ENCODE measurements at places on chromosomes 6 and 20.

- DNase-seq, result peak; percentile 72
These were observed 17.1 kb downstream of the OR2B2 start for GRCh38 chr6:27894839-27895762.

- DNase-seq, result no peak
These were observed 52.0 kb downstream of the PRDM1 start for GRCh38 chr6:106138151-106138550.

GRCh38 chr6:14305131-14305530 lies 187.6 kb downstream of the CD83 start:
- no peak for DNase-seq

GRCh38 chr6:11889572-11889971 lies 111.0 kb upstream of the ADTRP start:
- no peak for DNase-seq

DNA sequence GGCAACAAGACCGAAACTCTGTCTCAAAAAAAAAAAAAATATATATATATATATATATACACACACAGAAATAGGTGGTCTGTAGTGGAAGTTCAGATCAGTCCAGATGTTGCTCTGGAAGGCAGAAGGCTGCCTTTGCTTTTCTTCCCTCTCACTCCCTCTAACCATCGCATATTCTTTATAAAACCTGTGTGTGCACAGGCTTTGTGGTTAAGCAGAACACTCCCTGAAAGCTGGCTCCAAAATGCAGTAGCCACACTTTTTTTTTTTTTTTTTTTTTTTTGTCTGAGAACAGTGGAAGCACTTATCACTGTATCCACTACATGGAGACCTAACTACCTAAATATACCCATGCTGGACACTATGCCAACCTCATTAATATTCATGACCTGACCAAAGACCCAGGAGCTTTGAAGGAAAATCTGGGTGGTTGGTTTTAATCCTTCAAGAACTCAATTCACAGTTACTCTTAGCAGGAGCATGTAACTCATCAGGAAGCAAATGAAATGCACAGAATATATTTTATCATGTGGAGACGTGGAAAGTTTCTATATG lies 20.0 kb upstream of the GFOD1 start:
- no peak for DNase-seq

DNA sequence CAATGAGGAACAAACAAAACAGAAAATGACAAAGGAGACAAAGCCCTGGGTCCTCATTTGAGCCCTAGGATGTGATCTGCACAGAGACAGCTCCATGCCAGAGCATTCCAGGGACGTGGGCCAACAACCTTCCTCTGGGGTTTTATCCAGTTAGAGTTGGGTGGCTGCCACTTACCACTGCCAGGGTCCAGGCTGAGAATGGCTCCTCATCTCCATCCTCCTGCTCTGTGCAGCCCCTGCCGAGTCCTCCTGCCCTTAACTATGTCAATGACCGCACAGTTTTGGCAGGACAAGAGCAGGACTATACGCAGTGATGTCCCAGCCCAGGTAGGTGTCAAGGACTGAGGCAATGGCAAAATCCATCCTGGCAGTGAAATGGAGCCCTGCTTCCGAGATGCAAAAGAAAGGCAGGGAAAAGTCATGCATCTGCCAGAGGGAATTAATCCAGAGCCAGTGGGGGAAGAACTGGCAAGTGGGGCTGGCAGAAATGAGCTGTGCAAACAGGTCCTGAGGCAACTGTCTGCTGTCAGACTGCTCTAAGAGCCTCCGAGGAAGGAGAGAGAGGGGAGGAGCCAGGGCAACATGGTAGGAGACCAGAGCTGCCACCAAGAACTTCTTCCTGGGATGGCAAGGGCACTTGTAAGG lies 449.4 kb downstream of the PTPRT start:
- DNase-seq, result no peak

GRCh38 chr20:11231742-11232648 lies 558.2 kb upstream of the JAG1 start:
- DNase-seq, result no peak

GRCh38 chr6:12165722-12166280 lies 124.4 kb upstream of the EDN1 start:
- no peak for DNase-seq

- no peak for DNase-seq
These were observed 125.3 kb upstream of the PLCB4 start for GRCh38 chr20:8943631-8944030.

GRCh38 chr6:28969129-28969528 lies 36.0 kb downstream of the ZNF311 start:
- no peak for DNase-seq

DNA sequence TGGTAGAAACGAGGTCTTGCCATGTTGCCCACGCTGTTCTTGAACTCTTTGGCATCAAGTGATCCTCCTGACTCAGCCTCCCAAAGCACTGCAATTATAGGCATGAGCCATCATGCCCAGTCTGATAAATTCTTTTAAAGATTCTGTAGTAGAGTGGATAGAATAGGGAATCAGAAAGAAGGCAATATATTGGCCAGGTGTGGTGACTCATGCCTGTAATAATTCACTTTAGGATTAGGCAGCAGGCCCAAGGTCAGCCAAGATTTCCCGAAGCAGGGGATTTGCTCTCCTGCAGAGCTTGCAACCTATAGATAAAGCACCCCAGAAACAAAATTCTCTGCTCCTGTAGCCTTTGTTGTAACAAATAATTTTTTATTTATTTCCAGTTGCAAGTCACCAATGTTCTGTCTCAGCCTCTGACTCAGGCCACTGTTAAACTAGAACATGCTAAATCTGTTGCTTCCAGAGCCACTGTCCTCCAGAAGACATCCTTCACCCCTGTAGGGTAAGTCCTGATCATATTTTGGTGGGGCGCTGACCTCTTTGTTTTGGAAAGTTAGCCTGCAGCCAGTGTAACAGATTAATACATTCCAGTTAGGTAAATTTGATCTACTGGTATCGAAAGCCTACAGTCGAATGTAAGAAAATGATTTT lies 30.4 kb upstream of the MROH8 start:
- no peak for DNase-seq

GRCh38 chr20:13022401-13023155 lies 13.8 kb downstream of the SPTLC3 start:
- peak; percentile 36 for DNase-seq

GRCh38 chr6:42038811-42039408 lies 11.4 kb upstream of the TAF8 start:
- no peak for DNase-seq

DNA sequence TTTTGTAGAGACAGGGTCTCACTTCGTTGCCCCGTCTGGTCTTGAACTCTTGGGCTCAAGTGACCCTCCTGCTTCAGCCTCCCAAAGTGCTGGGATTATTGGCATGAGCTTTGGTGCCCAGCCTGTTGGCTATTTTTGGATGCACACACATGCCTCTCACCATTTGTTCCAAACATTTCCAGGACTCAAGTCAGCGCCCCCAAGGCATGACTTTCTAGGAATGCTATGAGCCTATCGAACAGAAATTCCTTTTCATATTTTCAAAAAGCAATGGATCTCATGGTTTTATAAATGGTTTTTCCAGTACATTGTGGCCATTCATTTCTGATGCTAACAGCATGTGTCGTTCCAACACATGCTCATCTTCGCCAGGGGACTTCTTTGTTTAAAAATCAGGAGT lies 119.3 kb upstream of the NAA20 start:
- DNase-seq, result no peak

DNA sequence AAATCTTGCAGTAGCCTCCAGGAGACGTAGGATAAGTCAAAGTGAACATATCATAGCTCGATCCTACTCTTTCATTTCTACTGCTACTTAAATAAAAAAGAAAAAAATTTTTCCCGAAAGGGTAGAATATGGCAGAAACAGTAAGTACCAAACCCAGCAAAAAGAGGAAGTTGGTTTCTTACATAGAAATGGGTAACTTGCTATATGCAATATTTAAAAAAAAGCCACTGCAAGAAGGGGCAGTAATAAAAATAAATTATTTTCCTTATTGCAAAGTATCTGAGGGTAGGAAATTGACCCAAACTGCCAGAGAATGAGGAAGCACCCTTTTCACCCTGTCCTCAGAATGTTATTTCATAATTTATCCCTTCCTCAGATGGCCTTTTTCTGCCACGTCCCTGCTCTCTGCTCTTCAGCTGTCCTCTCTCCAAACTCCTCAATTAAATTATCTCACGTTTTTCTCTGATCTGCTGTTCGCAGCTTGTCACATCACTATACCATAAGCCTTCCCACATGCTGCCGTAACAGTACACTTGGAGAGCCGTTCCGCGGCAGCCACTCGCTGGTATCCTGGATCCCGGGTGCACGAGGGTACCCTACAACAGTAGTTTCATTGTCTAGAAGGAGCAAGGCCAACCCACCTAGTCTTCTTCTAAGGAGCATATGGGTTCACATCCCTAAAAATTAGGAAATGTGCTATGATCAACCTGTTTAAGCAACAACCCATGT lies 149.6 kb downstream of the BACH2 start:
- DNase-seq, result no peak
